ENCODE measurements at places on chromosomes 7 and 10. TPM values are rescaled to one million over a fixed set of nuclear protein-coding genes. Genes with fewer than 3 reads are reported as not detected.

GRCh38 chr7:132092106-132092505 lies 484.2 kb downstream of the PLXNA4 start:
- DNase-seq: no peak

GRCh38 chr7:140235114-140235513 lies 58.3 kb upstream of the KDM7A start:
- DNase-seq: no peak

DNA sequence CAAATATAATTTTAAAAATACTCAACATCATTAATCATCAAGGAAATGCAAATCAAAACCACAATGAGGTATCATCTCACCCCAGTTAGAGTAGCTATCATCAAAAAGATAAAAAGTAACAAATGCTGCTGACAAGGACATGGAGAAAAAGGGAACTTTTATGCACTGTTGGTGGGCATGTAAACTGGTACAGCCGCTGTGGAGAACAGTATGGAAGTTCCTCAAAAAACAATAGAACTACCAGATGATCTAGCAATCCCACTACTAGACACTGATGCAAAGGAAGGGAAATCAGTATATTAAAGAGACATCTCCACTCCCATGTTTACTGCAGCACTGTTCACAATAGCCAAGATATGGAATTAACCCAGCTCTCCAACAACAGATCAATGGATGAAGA lies 384.5 kb downstream of the PLXDC2 start:
- DNase-seq: no peak

DNA sequence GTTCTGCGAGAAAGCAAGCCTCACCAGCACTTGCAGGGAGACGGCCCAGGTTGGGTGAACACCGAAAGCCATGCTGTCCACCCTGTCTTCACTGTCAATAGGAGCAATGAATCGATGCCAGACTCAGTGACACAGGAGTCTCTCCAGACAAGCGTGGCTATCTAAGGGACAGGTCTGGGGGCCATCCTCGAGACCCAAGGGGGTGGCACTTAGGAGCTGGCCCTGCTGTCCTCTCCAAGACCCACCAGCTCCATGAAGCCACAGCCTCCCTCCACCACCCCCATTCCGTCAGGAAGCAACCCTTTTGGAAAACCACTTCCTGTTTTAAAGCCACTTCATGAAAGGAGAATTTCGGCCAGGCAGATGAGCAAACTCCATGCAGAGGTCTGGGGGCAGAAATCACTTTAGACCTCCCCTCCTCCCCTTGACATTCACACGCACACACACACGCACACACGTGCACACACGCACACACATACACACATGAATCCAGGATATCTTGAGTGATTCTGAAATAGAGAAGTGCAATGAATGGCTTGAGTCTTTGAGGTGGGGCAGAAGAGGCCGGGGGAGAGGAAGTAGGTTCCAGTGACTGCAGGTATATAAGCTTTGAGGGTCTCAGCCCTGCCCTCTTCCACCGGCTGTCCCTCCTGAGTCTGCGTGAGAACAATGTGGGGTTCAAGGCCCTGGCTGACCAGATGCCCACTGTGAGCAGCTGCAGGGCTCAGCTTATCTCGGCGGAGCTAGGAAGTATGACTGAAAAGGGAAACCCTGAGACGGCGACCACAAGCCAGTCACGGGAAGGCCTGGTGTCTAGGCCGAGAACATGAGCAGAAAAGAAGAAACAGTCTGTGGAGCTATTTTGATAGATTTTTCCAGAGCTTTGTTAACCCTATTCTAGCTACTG lies 25.0 kb downstream of the RGS10 start:
- no peak for DNase-seq

DNA sequence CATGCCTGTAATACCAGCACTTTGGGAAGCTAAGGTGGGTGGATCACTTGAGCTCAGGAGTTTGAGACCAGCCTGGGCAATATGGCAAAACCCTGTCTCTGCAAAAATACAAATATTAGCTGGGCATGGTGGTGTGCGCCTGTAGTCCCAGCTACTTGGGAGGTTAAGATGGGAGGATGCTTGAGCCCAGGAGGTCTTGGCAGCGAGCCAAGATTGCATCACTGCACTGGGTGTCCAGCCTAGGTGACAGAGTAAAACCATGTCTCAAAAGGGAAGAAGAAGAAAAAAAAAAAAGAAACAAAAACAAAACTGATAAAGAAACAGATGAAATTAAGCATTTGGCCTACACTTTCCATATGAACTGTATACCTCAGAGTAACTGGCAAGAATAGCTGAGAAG lies 319.2 kb downstream of the PARD3 start:
- DNase-seq: no peak

DNA sequence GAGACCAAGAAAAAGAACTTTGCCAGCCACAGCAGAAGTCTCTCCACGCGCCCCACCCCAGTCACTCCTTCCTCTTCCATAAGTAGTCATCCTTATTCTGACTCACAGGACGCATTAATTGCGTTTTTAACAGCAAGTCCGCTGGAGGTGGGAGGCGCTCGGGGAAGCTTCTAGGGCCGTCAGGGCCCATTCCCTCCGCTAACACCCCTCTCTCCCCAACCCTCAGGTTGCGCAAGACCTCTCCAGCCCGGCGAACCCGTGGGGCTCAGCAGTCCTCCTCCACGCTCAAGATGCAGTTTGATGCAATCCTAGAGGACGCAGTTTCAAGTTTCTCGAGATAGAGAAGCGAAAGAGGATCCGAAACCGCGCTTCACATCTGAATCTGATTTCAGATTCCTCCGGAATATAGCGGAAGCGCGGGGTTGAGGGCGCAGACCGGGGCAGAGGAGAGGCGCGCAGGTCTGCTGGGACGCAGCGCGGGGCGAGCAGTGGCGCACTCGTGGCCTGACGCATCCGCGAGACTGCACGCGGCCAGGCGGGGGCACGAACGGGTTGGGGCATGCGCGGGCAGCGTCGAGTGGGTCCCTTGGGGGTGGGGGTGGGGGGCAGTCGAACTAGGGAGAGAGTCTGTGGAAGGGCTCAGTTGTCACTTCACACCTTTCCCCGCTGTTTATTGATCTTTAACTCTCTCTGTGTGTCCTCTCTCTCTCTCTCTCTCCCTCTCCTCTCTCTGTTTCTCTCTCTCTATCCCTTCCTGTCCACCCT lies 37.8 kb upstream of the PSAP start:
- no peak for DNase-seq

DNA sequence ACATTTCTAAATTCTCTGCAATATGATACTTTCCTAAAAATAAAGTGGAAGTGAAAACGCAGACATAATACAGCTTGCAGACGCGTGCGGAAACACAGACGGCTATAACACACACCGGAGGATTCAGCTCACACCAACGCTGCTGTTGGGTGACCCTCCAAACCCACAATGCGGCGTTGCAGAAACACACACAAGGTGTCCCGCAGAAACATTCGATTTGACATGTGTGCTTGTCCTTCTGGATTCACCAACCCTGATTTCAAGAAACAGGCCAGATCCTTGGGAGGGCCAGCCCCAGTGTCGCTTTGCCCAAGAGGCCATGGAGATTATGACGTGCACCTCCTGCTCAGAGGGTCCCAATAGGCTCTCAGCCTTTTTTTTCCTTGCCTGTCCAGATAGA lies 136.7 kb upstream of the TCERG1L start:
- DNase-seq: no peak

- no peak for DNase-seq
Observed at GRCh38 chr10:24306507-24306875, 97.6 kb downstream of the KIAA1217 start.

The GLUD1 gene
- total RNA-seq: 72.4 TPM

The GOLGA7B gene
- 1.1 TPM for total RNA-seq

The IQUB gene
- 2.5 TPM for total RNA-seq

Measured in progenitor cell of endocrine pancreas (in vitro differentiated cells).